ENCODE measurements at places on chromosomes 5 and 9.

- no peak for DNase-seq
Measured at GRCh38 chr5:75568202-75568601, 43.1 kb upstream of the ANKDD1B start.

DNA sequence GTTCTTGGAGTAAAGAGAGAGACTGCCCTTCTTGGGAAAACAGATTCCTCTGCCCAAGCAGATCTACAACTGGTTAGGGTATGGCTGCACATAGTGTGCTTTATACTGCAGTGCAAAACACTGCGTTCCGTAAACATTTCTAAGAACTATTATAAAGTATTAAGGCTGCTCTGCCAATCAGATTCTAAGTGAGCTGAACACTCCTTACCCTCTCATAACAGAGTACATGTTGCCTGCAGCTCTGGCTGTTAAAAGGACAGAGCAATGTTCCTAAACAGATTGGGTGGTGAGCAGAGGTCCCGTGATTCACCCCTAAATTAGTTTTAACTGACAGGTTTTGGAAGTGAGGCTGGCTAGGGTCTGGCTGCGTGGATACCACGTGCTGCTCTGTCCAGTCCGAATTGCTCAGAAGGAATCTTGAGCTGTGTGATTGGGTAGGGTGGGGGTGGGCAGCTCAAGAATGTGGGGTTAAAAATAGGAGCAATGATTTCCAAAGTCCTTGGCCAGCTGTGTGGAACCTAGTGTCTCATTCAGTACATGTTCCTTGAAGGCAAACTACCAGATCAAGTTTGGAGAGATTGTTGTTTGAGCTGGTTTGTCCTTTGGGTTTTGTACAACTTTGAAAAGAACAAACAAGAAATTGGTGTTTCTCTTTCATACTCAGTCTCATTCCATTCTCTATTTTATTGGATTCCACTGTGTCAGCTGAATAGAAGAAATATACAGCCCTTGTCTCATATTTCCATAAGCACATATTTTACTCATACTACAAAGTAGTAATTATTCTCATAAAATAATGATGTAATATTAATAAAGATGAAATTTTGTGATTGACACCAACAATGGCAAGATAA is 497.6 kb upstream of the CD180 start:
- peak; percentile 51 for DNase-seq

DNA sequence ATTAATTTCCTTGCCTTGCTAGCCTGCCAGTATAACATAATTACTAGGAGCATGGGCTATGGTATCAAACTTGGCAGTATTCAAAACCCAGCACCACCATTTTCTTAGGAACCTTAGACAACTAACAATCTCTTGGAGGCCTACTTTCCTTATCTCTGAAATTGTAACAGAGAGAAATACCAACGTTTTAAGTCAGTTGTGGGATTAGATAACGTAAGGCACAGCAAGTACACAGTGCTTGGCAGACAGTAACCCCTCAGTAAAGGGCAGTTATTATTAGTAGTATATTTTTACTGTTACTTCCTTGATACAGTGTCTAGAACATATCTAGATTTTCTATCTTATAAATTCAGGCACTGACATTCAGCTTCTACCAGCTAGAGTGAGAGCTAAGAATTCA is 309.6 kb downstream of the ACTL7B start:
- DNase-seq: no peak

DNA sequence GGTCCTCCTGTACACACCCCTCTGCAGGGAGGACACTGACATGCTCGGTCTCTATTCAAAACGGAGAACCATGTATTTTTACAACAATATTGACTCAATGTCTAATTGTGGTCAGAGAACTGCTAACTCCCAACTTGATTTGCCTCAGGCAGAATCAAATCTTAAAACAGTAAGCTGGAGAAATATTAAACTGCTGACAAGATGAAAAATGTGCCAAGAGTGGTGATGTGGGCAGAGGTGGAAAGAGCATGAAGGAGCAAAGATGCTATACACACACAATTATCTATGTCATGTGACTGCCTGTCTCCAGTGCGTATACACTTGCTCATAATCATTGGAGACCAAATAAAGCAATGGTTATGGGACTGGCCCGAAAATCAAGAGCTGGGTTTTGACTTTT is 556.1 kb upstream of the ZNF608 start:
- no peak for DNase-seq

DNA sequence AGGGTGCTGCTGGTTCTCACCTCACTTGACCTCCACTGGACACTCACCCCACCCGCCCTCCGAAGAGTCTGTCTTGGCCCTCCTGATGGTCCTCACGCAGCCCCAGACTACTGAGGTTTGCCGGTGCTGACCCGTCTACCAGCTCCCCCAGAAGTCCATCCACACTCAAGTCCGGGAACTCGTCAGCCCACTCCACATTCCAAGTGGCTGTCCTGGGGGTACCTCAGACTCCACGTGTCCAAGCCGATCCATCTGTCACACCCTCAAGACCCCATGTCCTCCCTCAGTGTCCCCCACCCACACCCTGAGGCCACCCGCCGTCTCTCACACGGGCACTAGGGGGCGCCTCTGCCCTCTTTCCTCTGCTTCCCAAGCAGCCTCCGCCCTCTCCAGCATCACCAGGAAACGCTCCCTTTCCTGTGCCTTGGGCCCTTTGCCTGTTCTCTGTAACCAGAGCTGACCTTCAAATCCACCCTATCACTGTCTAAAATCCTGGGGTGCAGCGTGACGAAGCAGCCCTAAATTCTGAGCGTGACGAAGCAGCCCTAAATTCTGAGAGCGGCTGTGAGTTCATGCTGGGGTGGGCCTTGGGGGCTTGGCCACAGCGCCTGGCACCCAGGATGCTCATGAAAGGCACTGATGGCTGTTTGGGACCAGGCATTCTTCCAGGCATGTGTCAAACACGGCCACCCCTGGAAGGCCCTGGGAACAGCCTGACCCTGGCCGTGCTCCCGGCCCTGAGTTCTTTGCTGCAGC is 95.7 kb downstream of the KCNT1 start:
- no peak for DNase-seq

DNA sequence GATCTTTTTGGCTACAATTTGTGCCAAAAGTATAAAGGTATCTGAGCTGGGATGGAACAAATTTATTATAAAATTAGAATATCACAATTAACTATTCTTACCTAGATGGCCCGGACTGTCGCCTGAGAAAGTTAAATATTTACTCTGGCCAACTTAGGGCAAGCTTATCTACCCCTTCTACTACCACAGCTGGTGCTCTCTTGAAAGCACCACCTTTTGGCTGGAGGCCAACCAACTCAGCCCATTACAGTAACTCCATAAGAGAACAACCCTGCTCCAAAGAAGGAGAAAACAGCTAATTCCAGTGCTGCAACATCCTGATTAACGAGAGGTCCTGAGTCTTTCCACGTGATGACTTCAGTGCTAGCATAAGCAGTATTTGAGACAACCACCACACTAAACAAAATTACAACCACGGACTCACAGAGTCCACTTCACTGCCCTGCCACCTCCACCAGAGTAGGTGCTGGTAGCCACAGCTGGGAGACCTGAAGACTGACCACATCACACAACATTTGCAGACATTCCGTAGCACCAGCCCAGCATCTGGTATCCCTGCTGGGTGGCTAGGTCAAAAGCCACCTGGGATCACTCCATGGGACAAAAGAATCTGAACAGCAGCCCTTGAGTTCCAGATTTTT is 43.2 kb downstream of the RGMB start:
- no peak for DNase-seq

DNA sequence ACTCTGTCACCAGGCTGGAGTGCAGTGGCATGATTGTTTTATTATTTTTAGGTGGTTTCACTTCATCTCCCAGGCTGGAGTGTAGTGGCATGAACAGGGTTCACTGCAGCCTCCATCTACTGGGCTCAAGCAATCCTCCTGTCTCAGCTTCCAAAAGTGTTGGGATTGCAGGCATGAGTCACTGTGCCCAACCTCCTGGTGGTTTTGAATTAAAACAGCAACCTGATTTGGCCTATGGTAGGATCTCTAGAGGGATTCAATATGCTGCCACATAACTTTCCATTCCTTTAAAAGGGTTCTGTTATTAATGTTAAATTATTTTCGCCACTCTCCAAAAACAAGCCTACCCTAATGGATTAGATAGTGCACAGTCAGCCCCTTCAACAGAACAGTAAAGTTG is 9.9 kb upstream of the HSPA4 start:
- DNase-seq: no peak

GRCh38 chr9:90088856-90089255 is 484.0 kb downstream of the GADD45G start:
- no peak for DNase-seq

DNA sequence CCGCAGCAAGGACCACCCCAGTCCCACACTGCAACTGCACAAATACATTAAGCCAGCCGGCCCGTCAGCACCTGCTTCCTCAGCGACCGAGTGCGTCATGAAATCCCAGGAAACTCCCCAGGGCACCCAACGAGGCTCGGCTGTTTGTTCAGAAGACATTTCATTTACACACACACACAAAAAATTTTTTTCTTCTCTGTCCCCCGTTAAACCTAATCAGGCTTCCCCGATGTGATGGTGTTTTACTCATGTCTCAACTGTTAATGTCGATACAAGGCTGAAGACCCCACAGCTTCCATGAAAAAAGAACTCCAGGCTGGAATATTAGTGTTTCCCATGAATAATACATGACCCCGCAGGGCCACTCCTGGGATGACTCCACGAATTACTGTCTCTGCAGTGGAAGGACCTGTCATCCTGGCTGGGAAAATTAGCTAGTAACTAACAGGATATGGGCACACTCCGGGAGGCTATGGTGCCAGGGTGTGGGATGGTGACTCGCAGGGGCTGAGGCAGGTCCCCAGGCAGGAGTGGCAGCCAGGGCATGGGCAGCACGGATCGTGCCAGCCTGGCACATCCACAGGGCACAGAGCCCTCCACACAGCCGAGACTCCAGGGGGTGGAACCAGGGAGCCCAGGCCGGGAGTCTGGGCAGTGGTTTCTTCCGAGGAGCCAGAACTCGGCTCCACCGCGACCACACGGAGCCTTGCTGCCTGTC is 102.4 kb downstream of the VAV2 start:
- no peak for DNase-seq

DNA sequence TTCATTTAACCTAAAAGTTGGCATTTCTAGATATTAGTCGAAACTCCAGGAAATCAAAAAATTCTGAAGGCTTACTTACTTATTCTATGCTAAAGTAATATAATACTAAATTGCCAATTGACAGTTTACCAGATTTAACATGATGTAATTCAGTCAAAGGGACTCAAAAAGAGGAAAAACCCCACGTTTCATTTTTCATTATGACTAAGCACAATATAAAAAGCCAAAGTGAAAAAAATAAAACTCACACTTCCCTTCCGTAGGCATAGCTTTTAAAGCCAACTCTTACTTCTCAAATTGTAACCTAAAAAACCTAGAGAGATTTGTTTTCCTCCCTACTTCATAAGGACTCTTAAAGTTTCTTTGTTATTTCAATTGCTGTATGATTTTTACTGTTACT is 146.6 kb downstream of the RAPGEF6 start:
- no peak for DNase-seq

Data from right forelimb (tissue), 1 donor.